ENCODE measurements at places on chromosomes 2 and 18. TPM values are rescaled to one million over a fixed set of nuclear protein-coding genes. Genes with fewer than 3 reads are reported as not detected.

- DNase-seq: no peak
Measured at GRCh38 chr2:155692106-155692505, 640.4 kb downstream of the NR4A2 start.

DNA sequence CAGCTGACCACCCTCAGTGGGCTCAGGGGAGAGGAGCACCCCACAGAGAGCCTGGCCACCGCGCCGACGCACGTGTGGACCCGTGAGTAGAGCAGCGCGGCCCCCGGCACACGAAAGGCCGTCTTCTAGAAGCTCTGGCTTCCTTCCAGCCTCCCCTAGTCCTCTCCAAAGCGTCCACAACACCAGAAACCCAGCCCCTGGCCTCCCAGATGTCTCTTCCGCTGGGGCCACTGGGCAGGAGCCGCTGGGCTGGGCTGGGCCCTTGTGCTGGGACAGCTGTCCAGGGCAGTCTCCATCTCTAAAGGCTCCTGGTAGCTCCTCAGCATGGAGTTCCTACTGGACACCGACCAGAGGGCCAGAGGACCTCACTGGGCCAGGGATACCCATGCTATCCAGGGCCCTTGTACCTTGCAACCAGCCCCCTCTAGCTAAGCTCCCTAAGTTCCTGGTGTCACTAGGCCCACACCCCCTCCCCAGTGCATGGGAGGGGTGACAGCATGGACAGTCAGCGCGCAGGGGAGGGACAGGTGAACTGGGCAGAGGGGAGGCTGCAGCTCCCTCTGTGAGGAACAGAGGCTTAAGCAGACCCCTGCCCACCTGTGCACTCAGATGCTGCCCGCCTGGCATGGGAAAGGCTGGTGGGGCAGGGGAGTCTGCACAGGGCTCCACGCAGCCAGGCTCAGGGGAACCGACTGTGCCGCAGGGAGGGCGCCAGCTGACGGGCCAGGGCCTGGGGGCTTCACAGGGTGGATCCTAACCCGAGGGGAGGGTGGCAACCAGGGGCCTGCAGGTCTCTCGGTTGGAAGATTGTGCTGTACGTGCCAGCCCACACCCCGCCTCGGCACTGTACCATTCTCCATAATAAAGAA, 32.9 kb downstream of the MTERF4 start:
- DNase-seq: no peak

The WDR12 gene
- total RNA-seq: 67.3 TPM

- DNase-seq: no peak
Measured at GRCh38 chr18:72878143-72878542, 10.4 kb upstream of the NETO1 start.

DNA sequence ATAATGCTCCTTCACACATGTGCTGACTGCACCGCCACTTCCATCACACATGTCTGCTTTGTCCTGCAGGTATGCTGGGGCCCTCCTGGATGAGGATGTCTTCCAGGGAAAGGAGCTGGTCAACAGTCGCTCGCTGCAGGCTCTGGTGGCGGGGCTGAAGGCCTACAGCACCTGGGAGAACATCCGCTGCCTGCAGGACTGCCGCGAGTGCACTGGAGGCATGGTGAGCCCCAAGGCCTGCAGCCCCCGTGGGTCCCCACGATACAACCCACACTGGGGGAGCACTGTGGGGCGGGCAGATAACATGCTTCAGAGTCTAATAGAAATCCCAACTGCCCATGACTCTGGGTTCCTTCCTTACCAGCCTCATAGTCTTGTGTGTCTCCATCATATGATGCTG, 187.3 kb upstream of the BCL2L11 start:
- DNase-seq: no peak

The RFTN2 gene
- total RNA-seq: 0.12 TPM

DNA sequence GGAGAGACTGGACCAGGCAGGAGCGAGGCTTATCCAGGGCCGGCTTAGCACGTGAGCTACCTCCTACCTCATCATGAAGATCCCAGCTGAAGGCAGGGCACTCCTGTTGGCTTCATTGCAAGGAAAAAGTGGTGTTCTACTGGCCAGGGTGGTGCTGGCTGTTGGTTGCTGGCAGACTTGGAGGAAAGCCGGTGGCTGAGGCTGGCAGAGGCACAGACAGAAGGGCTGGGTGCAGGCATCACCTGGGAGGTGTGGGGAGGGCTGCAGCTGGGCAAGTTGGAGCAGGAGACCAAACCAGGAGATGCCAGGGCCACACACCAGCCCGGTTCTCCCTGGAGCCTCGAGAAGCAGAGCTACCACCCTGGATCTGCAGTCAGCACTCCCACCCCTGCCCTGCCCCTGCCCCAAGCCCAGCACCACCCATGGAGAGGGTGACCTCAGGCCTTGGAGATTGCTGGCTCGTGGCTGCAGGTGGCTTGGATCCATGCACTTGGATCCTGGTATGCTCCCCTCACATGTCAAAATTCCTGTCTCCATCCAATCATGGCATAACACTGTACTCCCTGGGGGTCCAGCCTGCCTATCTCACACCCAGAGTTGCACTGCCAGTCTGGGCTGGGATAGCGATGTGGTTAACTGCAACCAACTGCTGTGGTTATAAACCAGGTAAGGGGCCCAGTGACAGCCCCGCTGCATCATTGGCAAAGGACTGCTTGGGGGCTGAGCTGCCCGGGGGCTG, 49.7 kb downstream of the GLI2 start:
- DNase-seq: no peak

The KATNAL2 gene
- 5.1 TPM for total RNA-seq

DNA sequence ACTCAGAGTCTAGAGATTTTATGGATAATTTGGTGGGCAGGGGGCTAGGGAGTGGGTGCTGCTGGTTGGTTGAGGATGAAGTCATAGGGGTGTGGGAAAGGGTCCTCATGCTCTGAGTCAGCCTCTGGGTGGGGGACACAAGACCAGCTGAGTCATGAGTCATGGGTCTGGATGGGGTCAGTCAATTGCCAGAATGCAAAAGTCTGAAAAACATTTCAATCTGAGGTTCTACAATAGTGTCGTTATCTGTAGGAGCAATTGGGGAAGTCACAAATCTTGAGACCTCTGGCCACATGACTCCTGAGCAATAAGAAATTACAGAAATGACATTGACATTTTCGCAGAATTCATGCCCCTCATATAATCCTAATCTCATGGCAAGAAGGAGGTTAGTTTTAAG, 15.1 kb downstream of the NMS start:
- DNase-seq: no peak

GRCh38 chr2:696463-696862, 19.3 kb upstream of the TMEM18 start:
- DNase-seq: no peak

Data from A172 (cell line).